ENCODE measurements at places on chromosomes 16 and 17. TPM values are rescaled to one million over a fixed set of nuclear protein-coding genes. Genes with fewer than 3 reads are reported as not detected.
A peak's percentile ranks its signal among the peaks of the same experiment; 100 is the strongest.

The MAP2K3 gene
- total RNA-seq, result 45.5 TPM

The KRT14 gene
- not detected for total RNA-seq

The ZNF750 gene
- not detected for total RNA-seq

The NSRP1 gene
- total RNA-seq, result 22.2 TPM

The HBQ1 gene
- not detected for total RNA-seq

- H3K4me1 ChIP-seq, result peaks cover 5% of the 10 kb centered on the region
- H3K4me3 ChIP-seq, result no peak overlapping the region
- H3K27ac ChIP-seq, result no peak overlapping the region
- H3K36me3 ChIP-seq, result no peaks in the 10 kb centered on the region
- no peaks in the 10 kb centered on the region for H3K27me3 ChIP-seq
Observed at GRCh38 chr16:66224186-66224585, 142.3 kb upstream of the CDH5 start.

GRCh38 chr17:4340914-4341615 lies 25.4 kb downstream of the UBE2G1 start:
- H3K4me1 ChIP-seq, result peaks cover 8% of the 10 kb centered on the region
- no peaks in the 10 kb centered on the region for H3K36me3 ChIP-seq
- no peak overlapping the region for H3K27ac ChIP-seq

- no peaks in the 10 kb centered on the region for H3K36me3 ChIP-seq
- no peaks in the 10 kb centered on the region for H3K4me1 ChIP-seq
- H3K4me3 ChIP-seq, result no peak overlapping the region
- H3K27me3 ChIP-seq, result no peaks in the 10 kb centered on the region
- no peak overlapping the region for H3K27ac ChIP-seq
Observed at GRCh38 chr16:86584726-86585721, 6.7 kb downstream of the FOXL1 start.

DNA sequence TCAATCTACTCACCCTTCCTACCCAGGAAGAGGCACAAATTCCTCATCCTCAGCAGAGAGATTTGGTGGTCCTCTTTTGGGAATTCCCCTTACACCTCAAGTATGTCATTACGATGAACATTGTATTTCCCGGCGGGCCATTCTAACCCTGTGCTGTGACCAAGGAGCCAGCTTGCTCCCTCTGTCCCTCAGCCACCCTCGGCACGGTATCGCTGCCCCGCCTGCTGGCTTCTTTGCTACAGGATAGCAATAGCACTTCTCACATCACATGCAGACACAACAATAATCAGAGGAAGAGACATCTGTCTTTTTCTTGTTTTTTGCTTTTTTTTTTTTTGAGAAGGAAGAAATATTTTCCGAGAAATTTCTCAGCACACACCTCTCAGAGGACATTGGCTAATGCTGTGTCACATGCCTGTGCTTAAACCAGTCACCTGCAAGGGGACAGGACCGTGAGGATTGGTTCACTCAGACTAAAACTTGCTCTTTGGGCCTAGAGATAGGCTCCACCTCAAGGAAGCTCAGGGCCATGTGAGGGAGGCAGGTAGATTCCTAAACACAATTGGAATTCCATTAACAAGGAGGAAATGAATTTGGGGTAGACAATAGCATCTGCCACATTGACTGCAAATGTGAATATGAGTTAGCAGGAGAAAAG lies 41.2 kb downstream of the TMC5 start:
- no peaks in the 10 kb centered on the region for H3K36me3 ChIP-seq
- no peaks in the 10 kb centered on the region for H3K4me1 ChIP-seq
- H3K27ac ChIP-seq, result no peak overlapping the region
- no peak overlapping the region for H3K4me3 ChIP-seq
- no peak for DNase-seq

DNA sequence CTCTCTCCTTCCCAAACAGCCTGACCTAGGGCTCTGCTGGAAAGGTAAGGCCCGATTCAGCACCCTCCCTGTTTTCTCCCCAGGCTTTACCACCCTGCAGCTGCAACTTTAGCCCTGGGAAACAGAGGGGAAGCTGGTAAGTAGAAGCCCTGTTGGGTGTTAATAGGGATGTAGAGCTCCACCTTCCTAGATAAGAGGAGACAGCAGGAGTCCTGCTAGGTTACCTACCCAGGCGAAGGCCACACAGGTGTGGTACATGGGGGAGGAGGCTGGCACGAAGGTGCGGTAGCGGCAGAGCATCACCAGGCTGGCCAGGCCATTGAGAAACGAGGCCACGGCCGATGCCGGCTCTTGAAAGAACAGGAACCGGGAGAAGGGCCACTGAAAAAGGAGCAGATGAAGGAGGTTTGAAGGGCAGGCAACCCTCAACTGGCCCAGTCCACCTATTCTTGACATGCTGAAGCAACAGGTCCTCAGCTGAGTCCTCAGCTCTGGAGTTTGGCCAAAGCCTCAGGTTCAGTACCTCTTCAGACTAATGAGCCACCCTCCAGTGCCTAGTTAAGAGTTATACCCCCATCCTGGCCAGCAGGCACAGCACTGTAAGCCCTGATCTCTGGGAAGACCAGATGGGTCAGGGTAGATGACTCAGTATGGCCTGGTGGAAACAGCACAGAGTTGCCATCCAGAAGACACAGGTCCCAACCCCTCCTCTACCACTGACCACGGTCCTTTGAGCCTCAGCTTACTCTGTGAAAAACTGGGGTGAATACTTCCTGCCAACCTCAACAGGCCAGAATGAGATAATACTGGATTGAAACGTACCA lies 3.3 kb downstream of the PGAP3 start:
- DNase-seq, result no peak
- no peak overlapping the region for H3K27ac ChIP-seq
- no peak overlapping the region for H3K4me3 ChIP-seq
- peaks cover 6% of the 10 kb centered on the region for H3K4me1 ChIP-seq
- H3K27me3 ChIP-seq, result no peaks in the 10 kb centered on the region

- DNase-seq, result no peak
- H3K4me3 ChIP-seq, result no peak overlapping the region
- H3K36me3 ChIP-seq, result no peaks in the 10 kb centered on the region
- no peak overlapping the region for H3K27ac ChIP-seq
- peaks cover 10% of the 10 kb centered on the region for H3K4me1 ChIP-seq
- no peaks in the 10 kb centered on the region for H3K27me3 ChIP-seq
Observed at GRCh38 chr17:43365356-43365755, 33.4 kb upstream of the ARL4D start.

DNA sequence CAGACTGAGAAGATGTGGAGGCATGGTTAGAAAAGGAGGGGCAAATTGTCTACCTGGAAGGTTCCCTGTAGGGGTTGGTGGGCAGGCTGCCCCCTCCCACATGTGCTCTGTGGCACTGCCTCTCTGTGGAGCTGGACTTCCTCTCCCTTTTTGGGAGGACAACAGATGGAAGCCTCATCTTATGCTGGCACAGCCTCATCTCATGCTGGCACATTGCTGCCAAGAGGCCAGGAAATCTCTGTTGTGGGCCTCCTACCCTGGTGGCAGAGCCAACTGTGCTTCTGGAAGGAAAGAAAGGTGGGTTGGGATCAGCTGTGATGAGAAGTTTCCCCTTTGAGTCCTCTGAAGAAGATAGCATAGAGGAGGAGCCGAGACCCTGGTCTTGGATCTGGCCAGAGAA lies 19.7 kb upstream of the BRD7 start:
- no peak overlapping the region for H3K27ac ChIP-seq
- no peak for DNase-seq
- H3K36me3 ChIP-seq, result no peaks in the 10 kb centered on the region
- no peaks in the 10 kb centered on the region for H3K27me3 ChIP-seq

DNA sequence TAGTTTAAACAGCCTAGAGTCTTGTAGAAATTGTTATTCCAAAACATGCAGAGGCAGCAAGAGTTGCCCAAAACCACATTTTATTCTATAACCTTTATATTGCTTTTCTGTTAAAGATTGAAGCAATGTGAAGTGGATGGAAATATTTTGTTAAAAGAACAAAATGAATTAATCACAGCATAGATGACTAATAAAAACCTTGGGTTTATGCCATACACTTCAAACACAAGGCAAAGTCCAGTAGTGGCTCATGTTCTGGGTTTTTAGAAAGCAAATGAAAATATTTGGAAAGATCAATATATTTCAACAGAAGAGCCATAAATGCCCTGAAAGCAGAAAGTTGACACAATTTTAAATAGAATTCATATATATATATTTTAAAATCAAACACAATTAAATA lies 36.7 kb upstream of the ULK2 start:
- no peak overlapping the region for H3K4me3 ChIP-seq
- no peak for DNase-seq
- H3K27ac ChIP-seq, result no peak overlapping the region
- H3K4me1 ChIP-seq, result no peaks in the 10 kb centered on the region
- H3K36me3 ChIP-seq, result no peaks in the 10 kb centered on the region

- H3K4me3 ChIP-seq, result peak overlapping the region; percentile 34
- DNase-seq, result no peak
- no peaks in the 10 kb centered on the region for H3K4me1 ChIP-seq
- no peaks in the 10 kb centered on the region for H3K36me3 ChIP-seq
Observed at GRCh38 chr17:48647103-48647962, 21.2 kb upstream of the HOXB9 start.

DNA sequence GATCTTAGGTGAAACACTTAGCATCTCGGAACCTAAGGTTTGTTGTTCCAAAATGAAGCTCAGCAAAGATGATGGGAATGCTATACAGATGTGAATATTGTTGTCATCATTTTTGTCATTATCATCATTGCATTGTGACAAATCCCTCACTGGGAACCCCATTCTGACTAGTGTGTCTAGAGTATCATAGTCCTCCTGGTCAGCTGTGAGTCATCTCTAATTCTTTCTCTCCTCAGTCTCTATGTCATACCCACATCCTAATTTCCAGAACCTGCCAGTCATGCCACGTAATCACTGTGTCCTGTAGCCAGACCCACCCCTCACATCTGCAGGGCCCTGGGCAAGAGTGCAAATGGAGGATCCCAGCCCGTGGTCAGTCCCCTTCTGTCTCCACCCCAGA lies 60.5 kb upstream of the CLEC3A start:
- H3K4me1 ChIP-seq, result no peaks in the 10 kb centered on the region
- DNase-seq, result no peak
- H3K4me3 ChIP-seq, result no peak overlapping the region
- H3K27me3 ChIP-seq, result no peaks in the 10 kb centered on the region

GRCh38 chr16:85010446-85010930 lies 847 bp downstream of the ZDHHC7 start:
- H3K4me1 ChIP-seq, result peaks cover 11% of the 10 kb centered on the region
- DNase-seq, result no peak
- H3K36me3 ChIP-seq, result no peaks in the 10 kb centered on the region
- no peaks in the 10 kb centered on the region for H3K27me3 ChIP-seq
- peak overlapping the region; percentile 87 for H3K4me3 ChIP-seq

- no peak overlapping the region for H3K4me3 ChIP-seq
- no peak overlapping the region for H3K27ac ChIP-seq
- DNase-seq, result no peak
- H3K27me3 ChIP-seq, result no peaks in the 10 kb centered on the region
Observed at GRCh38 chr16:88343271-88343791, 39.4 kb upstream of the ZNF469 start.

DNA sequence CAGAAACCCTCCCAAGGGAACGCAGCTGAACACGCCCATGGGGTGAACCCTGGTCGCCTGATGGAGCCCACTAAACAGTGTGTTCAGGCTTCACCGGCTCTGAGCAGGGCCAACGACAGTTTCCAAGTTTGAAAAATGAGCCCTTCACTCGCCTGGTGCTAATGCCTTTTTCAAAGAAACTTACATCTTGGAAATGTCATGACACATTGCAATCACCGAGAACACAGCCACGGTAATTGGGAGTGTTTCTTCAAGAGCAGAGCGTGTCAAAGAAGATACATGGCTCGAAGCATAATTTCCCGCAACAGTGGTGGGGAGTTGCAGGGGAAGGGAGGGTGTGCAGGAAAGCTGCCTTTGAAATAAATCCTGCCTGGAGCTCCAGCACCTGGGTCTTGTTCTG lies 463.2 kb downstream of the TMEM114 start:
- H3K27me3 ChIP-seq, result no peaks in the 10 kb centered on the region
- no peaks in the 10 kb centered on the region for H3K4me1 ChIP-seq
- H3K36me3 ChIP-seq, result no peaks in the 10 kb centered on the region

DNA sequence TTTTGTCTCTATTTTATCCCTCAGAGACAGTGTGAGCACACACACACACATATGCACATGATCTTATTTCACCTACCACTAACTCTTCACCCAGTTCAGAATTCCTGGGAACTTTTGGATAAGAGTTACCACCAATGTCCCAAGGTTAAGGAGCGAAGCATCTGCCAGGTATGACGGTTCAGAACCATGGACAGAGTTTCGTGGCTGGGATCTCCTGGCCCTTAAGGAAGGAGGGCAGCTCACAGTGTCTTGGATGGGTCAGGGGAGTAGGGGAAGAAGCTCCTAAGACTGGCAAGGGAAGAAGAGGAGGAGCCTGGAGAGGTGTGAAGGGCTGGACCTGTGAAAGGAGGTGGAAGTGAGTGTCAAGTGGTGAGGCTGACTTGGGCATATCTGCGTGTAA lies 23.0 kb upstream of the TMEM132E start:
- no peaks in the 10 kb centered on the region for H3K4me1 ChIP-seq
- no peaks in the 10 kb centered on the region for H3K36me3 ChIP-seq
- H3K27ac ChIP-seq, result no peak overlapping the region
- no peaks in the 10 kb centered on the region for H3K27me3 ChIP-seq
- H3K4me3 ChIP-seq, result no peak overlapping the region

DNA sequence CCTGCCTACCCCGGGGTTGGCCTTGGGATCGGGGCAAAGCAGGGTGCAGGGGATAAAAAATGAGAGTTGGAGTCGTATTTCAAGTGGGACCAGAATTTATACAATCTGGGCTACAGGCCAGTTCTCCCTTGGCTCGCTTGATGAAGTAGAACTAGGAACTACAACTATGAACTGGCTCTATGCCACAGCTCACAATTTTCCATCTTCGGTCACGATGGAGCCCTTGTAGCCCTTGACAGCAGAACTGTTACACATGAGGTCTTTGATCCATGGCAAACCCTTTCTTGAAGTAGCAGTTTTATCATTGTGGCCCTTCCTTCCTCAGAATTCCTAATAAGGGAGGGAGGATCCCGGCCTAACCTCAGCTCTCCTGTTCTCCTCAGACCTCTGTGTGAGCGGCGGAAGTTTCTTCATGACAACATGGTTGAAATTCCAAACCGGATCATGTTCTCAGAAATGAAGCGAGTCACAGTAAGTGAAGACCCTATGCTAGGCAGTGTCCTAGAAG lies 17.1 kb downstream of the LIG3 start:
- DNase-seq, result peak; percentile 69
- H3K4me1 ChIP-seq, result peaks cover 6% of the 10 kb centered on the region
- H3K27me3 ChIP-seq, result no peaks in the 10 kb centered on the region
- no peak overlapping the region for H3K4me3 ChIP-seq
- no peak overlapping the region for H3K27ac ChIP-seq
